ENCODE measurements at places on chromosomes 6 and 20.

DNA sequence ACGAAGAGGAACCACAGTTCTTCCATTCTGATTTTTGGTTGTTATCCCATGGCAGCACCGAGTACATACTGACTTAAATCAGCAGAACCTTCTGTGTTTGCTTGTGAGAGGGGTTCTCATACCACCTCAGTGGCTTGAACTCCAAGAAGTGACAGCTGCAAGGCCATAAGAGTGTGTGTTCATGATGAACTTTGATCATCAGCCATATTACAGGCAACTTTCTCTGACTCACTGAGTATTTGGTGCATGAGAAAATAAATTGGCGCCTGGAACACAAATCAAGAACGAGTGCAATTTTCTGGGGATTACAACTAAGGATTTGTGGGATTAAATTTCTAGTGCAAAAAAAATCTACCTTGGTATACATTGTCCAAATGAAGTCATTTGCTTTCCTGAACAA is 68.9 kb downstream of the CYP39A1 start:
- DNase-seq, result no peak

DNA sequence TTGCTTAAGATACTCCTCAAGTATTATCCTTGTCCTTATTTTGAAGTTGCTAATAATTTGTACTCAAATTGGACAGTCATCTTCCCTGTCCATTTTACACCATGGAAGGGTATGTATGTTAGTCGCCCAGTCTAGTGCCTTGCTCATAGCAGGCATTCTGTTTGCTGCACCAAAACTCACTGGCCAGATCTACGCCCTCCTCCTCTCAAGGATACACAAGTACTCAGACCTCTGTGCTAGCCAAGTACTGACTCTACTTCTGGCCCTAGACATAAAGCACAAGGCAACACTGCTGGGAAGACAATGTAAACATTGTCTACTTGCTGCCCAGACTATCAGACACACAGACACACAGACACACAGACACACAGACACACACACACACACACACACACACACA is 57.7 kb downstream of the DNAAF9 start:
- DNase-seq, result no peak

DNA sequence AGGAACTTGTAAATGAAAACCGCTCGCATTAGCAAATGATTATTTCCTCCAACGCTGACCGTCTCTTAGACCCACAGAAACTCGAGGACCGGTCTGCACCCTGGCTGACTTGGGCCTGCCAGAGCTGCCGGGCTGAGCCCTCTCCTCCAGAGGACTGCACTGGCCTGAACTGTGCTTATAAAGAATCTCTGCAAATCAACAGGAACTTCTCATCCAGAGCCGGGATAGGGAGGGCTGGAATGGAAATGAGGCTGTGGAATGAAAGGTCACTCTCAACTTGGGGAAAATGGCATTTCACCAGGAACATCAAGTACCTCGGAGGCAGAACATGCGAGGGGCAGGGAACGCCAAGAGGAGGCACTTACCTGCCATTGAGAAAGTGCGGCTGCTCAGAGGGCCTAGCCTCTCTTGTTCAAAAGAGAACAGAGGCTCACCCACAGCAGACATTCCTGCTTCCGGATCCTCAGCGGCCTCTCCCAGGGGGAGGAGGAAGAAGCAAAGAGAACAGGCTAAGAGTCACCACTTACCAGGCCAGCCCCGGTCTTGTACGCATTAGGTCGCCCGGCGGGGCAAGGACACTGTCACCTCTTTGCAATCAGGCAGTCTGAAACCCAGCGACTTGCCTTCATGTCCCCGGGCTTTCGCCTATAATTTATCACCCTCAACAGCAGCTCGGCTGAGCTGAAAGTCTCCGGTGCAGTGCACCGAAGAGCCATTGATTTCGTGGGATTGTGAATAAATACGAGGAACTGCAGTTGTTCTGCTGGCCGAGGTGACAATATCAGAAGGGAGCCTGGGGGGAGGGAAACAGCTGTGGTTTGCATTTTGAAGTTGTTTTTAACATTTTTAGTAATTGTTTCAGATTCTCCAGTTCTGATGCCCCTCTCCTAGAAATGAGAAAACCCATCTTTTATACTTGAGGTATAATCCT is 37.6 kb downstream of the ZMYND8 start:
- peak; percentile 51 for DNase-seq

DNA sequence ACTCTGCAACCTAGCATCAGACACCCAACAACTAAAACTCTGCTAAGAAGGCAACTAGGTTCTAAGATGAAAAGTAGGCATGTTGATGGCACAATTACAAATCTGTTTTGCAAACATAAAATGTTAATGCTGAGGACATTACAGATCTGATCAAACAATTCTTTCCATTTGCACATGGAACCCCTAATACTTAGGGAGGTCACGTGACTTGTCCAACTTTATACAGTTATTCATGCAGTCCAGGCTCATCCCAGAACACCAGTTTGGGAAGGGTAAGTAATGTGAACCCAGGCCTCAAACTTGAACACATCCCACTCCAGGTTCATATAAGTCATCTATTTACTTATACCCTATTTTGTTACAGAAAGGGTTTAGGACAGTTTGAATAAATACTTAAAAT is 247.2 kb downstream of the HACE1 start:
- DNase-seq, result no peak

GRCh38 chr20:60984666-60985065 is 267.4 kb upstream of the CDH4 start:
- DNase-seq, result no peak

DNA sequence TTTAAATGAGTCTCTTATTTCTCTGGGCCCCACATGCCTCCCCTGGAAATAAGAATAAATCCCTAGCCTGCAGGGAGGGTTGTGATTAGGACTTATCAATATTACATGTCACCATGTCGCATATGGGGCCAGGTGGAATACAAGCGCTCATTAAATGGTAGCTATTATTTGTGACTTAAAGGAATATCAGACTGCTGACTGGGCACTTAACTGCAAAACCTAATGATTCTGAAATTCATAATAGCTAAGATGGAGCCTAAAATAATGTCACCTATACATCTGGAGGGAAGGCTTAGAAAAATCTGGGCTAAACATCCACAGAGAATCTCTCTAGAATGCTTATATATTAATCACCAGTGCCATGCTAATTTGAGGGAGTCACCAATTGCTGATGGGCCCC is 106.5 kb downstream of the LRFN2 start:
- no peak for DNase-seq

DNA sequence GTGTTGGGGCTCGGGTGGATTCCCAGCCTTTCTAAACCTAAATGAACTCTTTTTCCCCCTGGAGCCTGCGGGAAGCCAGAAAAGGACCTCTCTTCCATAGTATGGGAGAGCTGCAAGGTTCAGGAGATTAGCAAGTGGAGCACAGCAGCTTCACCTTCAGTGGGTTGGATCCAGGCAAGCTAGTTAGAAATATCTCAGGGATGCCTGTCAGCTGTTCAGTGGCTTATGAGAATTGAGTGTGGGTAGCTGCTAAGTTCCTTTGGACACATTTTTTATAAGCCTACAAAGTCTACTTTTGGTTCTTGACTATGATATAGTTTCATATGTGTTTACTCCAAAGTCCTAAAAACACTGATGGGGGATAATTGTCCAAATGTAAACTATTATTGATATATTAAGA is 642.1 kb downstream of the EPM2A start:
- DNase-seq, result no peak

GRCh38 chr6:41790045-41790444 is 2.6 kb downstream of the TOMM6 start:
- DNase-seq, result no peak

GRCh38 chr20:60453388-60454246 is 495.4 kb downstream of the CDH26 start:
- DNase-seq, result no peak

- DNase-seq, result peak; percentile 17
Observed at GRCh38 chr6:49556429-49556837, 6.0 kb downstream of the C6orf141 start.

- DNase-seq, result no peak
Observed at GRCh38 chr20:610130-611046, at the start of gene TCF15. TCF15 (minus strand) TSS chr20:610309; CDS start chr20:610237, 72 bp downstream.

GRCh38 chr20:20411402-20411801 is 43.5 kb downstream of the INSM1 start:
- no peak for DNase-seq

GRCh38 chr20:59299945-59300332 is 472 bp upstream of the EDN3 start:
- DNase-seq, result no peak

- DNase-seq, result no peak
Observed at GRCh38 chr6:151063352-151063751, 176.4 kb upstream of the AKAP12 start.

DNA sequence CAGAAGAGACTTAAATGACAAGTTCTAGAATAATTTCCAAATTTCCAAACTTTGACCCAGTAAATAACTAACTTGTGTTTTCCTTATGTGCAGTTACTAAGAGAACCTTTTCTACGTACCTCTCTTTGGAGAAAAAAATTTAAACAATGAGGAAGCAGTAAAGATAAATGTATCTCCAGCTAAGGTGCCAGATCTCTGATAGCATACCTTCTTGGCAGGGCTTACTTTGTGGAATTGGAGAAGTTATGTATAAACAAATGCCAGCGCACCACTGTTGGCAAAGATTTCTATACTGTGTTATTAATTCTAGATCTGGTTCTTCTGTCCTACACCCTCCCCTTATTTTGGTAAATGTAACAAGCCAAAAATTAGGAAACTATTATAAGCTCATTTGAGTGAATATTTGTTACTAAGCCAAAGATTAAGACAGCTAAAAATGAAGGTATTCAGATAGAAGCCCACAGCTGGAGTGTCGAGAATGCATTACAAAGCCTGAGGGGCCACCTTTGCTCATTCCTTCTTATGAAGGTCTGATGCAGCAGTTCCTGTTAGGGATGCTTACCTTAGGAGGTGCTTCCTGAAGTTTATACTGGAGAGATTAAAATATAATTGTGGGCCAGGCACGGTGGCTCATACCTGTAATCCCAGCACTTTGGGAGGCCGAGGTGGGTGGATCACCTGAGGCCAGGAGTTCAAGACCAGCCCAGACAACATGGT is 373.1 kb upstream of the SOX4 start:
- DNase-seq, result no peak

DNA sequence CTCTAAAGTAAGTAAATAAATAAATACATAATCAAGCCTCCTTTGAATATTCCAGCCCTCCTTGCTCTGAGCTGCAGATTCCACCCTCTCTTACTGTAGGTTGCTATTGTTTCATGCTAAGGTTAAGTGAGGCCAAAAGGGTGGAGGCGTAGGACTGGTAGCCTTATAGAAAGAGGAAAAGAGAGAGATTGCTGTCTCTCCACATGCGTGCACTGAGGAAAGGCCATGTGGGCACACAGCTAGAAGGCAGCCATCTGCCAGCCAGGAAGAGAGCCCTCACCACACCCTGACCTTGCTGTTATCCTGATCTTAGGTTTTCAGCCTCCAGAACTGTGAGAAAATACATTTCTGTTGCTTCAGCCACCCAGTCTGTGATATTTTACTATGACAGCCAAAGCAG is 87.4 kb upstream of the SHLD1 start:
- DNase-seq, result no peak

- DNase-seq, result no peak
Observed at GRCh38 chr6:77055711-77056110, 407.6 kb downstream of the HTR1B start.

GRCh38 chr6:44661221-44662008 is 273.9 kb downstream of the CDC5L start:
- no peak for DNase-seq

- DNase-seq, result no peak
Observed at GRCh38 chr6:42764911-42765648, 16.8 kb upstream of the BICRAL start.

- no peak for DNase-seq
Observed at GRCh38 chr6:16472349-16473069, 234.1 kb downstream of the GMPR start.

- DNase-seq, result no peak
Observed at GRCh38 chr6:170295510-170296422, 4.9 kb upstream of the DLL1 start.

GRCh38 chr6:120055071-120055470 is 705.5 kb upstream of the MAN1A1 start:
- DNase-seq, result no peak

DNA sequence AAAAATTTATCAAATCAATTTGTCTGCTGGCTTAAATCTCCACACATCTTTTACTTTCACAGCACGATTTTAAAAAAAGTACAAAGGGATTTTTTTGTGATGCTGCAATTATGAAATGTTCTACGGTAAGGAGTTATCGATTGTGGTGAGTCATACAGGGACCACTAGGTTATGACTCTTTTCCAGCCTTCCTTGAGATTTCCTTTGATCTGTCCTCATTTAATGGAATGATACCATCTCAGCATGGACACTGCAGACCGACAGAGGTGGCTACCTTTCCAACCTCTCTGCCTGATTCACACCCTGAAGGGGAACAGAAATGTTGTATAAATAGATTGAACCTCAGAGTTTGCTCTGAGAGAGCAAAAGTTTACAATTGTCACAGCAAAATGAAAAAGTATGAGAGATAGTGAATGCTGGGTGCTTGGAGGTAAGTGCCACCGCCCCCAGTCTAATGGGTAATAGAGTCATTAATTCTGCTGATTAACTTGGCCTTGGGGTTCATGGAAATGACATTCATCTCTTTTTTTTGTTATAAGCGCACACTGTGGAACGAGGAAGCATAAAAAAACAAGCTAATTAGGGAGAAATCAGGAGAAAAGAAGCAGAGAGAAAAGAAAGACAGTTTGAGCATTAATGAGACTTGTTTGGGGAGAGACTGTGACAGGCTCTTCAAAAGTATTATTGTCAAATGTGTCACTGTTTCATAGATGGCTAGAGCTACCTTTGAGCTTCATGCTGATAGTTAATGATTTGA is 306.0 kb downstream of the RNF144B start:
- no peak for DNase-seq

GRCh38 chr6:109166673-109167072 is 71.4 kb downstream of the CEP57L1 start:
- no peak for DNase-seq

- no peak for DNase-seq
Observed at GRCh38 chr6:69622230-69622629, 174.6 kb downstream of the LMBRD1 start.

GRCh38 chr6:134470457-134470975 is 152.6 kb upstream of the SGK1 start:
- DNase-seq, result no peak

- no peak for DNase-seq
Observed at GRCh38 chr20:45470937-45471336, 1.4 kb downstream of the WFDC2 start.

GRCh38 chr20:33391722-33392415 is 9.4 kb downstream of the CDK5RAP1 start:
- no peak for DNase-seq

GRCh38 chr20:61129311-61129710 is 122.8 kb upstream of the CDH4 start:
- DNase-seq, result no peak

GRCh38 chr20:48760403-48760983 is 67.3 kb downstream of the PREX1 start:
- peak; percentile 60 for DNase-seq
